ENCODE measurements at places on chromosomes 5 and 9.
A peak's percentile ranks its signal among the peaks of the same experiment; 100 is the strongest.

GRCh38 chr9:124960409-124960752 lies 19.5 kb upstream of the GOLGA1 start:
- DNase-seq = no peak

DNA sequence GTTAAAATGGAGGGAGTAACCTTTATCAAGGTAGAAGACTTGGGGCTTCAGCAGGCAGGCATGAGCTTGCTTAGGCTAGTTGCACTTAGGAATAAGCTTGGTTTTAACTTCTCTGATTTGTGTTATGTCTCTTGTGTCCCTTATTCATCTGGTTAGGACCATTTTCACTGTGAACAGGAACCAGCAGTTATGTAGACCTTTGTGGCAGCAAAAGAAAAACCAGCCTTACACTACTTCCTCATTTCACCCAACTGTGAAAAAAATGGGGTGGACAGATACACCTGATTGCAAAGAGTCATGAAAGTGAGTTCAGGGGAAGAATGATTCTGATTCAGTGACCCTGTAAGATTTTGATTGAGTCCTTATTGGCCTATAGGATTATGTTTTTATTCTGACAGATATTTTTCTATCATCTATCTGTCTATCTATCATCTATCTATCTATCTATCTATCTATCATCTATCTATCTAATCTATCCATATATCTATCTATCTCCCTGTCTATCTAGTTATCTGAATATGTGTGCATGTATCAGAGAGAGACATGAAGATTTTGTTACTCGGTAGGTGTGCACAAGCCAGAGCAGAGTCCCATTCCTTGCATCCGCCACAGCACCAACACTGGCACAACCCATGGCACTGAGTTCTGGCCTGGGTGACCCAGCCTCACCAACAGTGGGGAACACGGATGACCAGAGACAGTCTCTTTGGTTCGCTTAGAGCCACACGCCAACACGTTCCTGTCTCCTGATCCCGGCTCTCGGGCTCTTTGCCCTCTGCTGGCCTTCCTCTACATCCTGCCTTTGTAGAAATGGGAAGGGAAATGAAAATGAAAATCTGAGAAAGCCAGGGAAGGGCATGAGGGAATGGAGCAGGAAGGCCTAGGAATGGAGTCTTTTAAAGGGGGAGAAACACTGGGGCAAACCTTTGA lies 1.3 kb upstream of the ZNF366 start:
- no peak for DNase-seq

DNA sequence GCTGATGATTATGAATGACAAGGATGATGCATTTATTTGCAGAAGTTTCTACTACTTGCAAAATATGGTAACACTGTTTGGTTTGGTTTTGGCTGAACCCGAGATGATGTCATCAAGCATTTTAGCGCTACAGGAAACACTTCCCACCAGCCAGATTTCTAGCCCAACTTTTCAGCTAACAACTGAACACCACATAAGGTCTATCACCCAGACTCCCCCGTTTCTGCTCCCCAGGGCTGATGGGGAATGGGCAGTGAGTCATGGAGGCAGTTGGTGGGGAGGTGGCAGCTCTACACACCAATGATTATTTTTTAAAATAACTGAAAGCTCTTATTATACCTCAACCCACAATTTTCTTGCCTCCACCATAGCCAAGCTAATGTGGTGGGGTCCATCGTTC lies 302.9 kb downstream of the CEMIP2 start:
- no peak for DNase-seq

DNA sequence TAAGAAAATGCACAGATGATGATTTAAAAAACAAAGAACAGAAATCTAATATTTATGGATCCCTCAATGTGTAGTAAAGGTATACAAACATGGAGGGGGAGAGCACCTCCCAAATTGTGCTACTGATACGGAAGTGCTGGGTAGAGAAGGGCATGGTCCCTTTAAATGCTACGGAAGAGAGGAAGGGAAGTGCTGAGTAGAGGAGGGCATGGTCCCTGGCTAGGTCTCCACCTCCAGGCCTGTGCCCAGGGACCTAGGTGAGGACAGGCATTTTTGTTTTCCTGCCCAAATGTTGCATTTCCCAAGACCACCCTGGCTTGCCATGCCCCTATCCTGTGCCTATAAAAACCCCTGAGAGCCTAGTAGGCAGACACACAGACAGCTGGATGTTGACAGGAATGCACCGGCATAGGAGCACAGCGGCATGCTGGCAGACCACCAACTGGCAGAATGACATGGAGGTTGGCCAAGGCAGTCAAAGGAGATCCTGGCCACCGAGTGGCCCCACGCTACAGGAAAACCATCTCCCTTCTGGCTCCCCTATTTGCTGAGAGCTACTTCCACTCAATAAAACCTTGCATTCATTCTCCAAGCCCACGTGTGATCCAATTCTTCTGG lies 62.1 kb upstream of the SPDL1 start:
- no peak for DNase-seq

- DNase-seq = peak; percentile 58
Observed at GRCh38 chr9:72592502-72593403, 71.3 kb downstream of the TMC1 start.

- no peak for DNase-seq
Observed at GRCh38 chr9:112315331-112316257, 17.8 kb downstream of the PTBP3 start.

GRCh38 chr9:104866191-104866590 lies 61.8 kb downstream of the ABCA1 start:
- DNase-seq = no peak

- peak; percentile 21 for DNase-seq
Observed at GRCh38 chr5:74326571-74327338, 313.8 kb downstream of the ENC1 start.

All from naive thymus-derived CD8-positive, alpha-beta T cell (primary cell).